ENCODE measurements at places on chromosomes 2 and 18.

- H3K27ac ChIP-seq = no peak overlapping the region
- H3K4me3 ChIP-seq = no peak overlapping the region
- no peaks in the 10 kb centered on the region for H3K27me3 ChIP-seq
- no peaks in the 10 kb centered on the region for H3K36me3 ChIP-seq
- DNase-seq = no peak
- H3K4me1 ChIP-seq = no peaks in the 10 kb centered on the region
These were observed 254.8 kb downstream of the SLC8A1 start for GRCh38 chr2:40197121-40197520.

DNA sequence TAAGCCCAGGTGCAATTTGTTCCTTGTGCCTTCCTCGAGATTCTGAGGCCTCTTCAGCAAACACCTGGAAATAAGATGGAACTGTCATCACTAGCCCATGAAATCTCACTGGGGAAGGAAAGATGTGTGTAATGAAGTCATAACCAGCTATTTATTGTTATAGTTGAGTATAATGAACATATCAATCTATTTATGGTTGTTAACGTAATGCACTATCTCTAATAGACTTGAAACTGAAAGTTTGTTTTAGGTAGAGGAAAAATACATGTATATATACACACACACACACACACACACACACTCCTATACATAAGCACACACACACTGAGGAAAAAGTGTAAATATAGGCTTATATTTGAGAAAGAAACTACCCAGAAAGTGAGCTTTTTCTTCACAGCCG, 62.8 kb downstream of the UGGT1 start:
- no peaks in the 10 kb centered on the region for H3K4me1 ChIP-seq
- H3K36me3 ChIP-seq = peaks cover 98% of the 10 kb centered on the region
- no peak for DNase-seq
- no peak overlapping the region for H3K27ac ChIP-seq
- no peak overlapping the region for H3K4me3 ChIP-seq

DNA sequence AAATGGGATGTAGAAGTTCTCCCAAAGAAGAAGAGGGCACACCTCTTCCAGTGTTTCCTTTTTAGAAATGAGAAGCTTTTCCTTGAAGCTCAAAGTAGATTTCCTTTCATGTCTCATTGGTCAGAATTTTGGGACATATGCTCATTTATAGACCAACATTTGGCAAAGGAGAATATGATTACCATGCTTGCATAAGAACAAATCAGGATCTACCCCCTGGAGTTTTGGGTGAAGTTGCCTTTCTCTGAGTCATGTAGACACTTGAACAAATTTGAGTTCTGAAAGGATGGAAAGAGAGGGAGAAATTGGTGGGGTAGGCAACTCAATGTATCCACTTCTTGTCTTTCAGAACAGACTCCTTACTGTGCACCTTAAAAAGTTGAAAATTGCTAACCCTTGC, 409.0 kb downstream of the SLC4A3 start:
- no peak overlapping the region for H3K4me3 ChIP-seq
- H3K27me3 ChIP-seq = no peaks in the 10 kb centered on the region
- no peak for DNase-seq
- H3K27ac ChIP-seq = no peak overlapping the region
- H3K36me3 ChIP-seq = no peaks in the 10 kb centered on the region

GRCh38 chr18:23837591-23837990, 148.3 kb downstream of the LAMA3 start:
- no peak overlapping the region for H3K27ac ChIP-seq
- H3K27me3 ChIP-seq = no peaks in the 10 kb centered on the region
- no peak for DNase-seq
- H3K4me1 ChIP-seq = no peaks in the 10 kb centered on the region

DNA sequence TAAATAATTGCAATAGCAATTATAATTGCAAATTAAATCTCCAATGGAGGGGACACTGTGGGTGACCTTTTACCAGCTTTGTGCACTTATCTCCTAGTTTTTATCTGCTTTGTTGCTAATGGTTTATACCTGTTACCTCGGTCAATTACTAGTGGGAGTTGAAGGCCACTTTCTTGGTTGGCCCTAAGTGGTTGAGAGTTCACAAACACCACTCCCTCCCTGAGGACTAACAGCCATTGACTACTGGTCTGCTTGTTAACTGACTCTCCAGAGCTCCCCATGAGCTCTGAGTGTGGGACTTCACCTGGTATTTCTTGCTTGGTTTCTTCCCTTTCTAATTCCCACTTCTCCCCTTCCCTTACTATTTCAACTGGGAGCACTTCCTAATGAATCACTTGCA, 27.2 kb downstream of the SERPINE2 start:
- peaks cover 7% of the 10 kb centered on the region for H3K4me1 ChIP-seq
- no peak overlapping the region for H3K4me3 ChIP-seq
- no peaks in the 10 kb centered on the region for H3K27me3 ChIP-seq
- no peak for DNase-seq
- no peaks in the 10 kb centered on the region for H3K36me3 ChIP-seq

All from esophagus squamous epithelium (tissue), 5 donors.